ENCODE measurements at places on chromosomes 3 and 15.

- no peak for DNase-seq
Measured at GRCh38 chr3:129106320-129106719, 15.3 kb downstream of the RAB43 start.

DNA sequence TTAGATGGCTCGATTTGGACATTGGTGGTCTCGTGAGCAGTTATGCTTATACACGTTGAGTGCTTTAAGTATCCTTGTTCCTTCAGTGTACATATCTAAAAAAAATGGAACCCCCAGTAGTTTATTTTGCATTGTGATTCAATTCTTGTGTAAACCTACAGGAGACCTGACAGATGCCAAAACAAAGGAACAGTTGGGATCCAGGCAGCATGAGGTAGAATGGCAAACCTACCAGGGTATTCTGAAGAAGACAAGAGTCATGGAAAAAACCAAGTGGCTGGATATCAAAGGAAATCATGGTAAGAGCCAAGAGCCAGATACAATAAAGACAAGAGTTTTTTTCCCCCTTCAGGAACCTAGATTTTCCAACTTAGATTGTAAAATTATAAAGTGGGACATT lies 2.0 kb downstream of the TMEM62 start:
- no peak for DNase-seq

DNA sequence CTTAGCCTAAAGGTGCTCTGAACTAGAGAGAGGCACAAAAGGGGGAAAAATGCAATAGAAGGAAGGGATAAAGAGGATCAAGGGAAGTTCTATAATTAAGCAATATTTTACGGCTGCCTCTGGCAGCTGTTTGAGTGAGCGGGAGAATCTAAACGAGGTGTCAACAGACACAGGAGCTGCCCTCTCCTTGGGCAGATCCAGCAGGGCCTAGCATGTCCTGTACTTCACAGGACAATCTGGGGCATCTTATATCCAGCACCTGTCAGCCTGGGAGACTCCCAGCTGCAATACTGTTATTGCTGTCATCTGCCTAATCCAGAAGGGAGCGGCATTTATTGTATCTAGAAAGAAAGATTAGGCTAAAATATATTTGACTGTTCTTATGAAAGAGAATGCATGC lies 68.9 kb downstream of the WWTR1 start:
- no peak for DNase-seq

DNA sequence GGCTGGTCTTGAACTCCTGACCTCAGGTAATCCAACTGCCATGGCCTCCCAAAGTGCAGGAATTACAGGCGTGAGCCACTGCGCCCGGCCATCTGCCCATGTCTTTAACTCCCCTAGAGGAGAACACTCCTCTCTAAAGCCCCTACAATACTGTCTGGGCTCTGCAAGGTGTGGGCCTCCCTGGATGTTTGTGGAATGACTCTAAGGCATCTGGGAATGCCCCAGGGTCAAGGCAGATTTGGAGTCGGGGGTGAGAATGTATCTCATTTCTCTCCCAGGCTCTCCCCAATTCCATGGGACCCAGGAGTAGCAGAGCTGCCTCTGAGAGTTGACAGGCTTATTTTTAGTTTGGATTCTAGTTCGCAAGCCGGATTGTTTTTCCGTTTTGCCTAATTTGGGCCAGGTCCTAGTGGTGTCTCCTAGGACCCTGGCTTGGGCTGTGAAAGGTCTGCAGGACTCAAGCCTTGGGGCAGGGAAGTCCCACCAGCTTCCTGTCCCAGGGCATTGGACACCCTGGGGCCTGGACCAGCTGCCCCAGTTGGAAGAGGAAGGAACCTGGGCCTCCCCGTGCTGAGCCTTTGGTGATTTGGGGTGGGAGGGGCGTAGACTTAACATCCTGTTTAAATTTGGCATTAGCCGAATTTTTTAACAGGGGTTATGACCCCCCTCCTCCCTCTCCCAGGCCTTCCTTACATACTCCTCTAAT lies 53.5 kb downstream of the MAGEF1 start:
- peak; percentile 29 for DNase-seq

DNA sequence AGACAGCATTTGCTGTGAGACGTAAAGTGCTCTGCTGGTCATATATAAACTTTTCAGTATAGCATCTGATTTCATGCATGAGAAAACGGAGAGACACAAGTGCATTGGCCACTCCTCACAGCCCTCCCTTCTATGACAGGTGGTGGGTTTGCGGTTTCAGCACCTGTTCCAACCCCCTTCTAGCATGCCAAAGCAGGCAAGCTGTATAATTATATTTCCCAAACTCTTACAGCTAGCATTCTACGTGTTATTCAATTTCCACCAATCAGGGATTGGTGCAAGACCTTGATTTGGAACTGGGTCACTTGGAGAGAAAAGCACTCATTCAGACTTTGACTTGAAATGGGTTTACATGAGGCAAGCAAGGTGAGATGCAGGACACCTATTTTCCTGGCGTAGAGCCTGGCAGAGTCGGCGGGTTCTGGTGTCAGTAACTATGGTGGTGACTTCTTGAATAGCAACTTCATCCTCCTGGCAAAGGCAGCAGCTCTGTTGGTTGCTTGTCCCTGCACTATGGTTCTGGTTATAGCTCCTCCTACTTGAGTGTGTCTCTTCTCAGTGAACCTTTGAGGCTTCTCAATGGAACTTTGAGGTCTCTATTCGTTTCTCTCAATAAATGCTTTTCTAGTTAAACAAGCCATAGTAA lies 356.5 kb downstream of the TBL1XR1 start:
- no peak for DNase-seq
